ENCODE measurements at places on chromosomes 6 and 20. TPM values are rescaled to one million over a fixed set of nuclear protein-coding genes. Genes with fewer than 3 reads are reported as not detected.
A peak's percentile ranks its signal among the peaks of the same experiment; 100 is the strongest.

DNA sequence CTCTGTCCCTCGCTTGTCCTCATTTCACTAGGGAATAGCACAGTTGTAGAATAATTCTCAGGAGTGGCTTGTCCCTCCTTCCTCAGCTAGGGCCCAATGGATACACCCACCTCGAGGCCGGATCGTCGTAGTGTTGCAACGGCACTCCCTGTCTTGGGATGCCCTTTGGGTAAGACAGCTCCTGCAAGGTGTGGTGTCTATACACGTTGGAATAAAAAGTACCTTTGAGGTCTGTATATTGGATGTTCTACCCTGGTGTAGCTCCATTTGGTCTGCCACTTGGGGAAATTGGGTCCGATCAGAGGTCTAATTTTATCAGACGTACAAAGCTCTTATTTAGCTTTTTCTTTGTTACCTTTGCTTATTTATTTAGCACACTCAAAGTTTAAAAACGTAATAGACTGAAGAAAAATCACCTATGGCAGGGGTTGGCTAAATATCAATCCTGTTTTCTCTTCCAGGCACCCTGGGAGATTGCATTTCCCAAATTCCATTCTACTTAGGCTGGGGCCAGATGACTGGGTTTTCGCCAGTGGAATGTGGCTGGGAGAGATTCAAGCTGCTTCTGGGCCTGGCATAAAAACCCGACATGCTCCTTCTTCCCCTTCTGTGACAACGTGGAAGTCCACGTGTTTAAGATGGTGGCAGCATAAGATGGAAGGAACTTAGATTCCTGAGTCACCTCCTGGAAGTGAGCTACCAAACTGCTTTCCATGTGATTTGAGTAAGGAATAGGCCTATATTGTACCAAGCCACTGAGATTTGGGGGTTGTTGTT lies 82.3 kb upstream of the CD83 start:
- no peak for DNase-seq

DNA sequence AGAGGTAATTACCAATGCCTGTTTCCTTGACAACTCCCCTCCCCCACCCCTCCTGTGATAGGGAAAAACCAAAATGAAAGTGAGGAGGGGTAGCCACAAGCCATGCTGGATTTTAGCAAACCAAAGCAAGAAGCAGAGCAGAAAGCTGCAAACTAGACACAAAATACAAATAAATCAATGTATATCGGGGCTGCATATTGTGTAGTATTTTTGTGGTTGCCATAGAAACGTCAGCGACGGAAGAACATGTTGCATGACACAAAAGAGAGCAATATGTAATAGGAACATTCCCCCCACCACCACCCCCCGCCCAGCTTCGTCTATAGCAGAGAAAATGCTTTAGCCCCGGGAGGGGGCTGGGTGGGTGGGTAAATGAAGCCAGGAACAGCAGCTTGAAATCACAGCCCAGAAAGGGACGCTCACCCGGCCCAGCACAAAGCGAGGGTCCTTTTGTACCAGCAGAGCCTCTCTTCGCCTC lies 548 bp downstream of the AGPAT4 start:
- DNase-seq: no peak

DNA sequence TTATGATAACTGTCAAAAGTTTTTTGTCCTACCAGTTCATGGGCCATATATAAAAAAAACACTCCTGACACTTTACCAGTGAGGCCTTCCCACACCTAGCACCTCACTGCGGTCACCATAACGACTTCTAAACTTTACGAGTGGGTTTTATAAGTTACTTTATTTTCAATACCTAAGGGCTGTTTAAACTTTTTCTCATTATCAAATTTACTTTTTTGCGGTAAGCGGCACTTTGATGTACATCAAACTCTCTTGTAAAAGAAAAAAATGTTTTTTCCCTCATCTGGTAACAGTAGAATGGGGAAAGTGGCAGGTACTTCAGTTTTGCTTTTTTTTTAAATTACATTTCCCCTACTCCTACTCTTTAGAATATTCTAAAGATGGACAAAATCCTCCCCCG lies 36.2 kb downstream of the FYN start:
- DNase-seq: no peak

- DNase-seq: no peak
Measured at GRCh38 chr6:108944071-108944470, 95.8 kb downstream of the ARMC2 start.

GRCh38 chr20:62141043-62141396 lies 2.2 kb downstream of the PSMA7 start:
- DNase-seq: no peak

GRCh38 chr6:37530297-37530696 lies 30.6 kb upstream of the CCDC167 start:
- no peak for DNase-seq

DNA sequence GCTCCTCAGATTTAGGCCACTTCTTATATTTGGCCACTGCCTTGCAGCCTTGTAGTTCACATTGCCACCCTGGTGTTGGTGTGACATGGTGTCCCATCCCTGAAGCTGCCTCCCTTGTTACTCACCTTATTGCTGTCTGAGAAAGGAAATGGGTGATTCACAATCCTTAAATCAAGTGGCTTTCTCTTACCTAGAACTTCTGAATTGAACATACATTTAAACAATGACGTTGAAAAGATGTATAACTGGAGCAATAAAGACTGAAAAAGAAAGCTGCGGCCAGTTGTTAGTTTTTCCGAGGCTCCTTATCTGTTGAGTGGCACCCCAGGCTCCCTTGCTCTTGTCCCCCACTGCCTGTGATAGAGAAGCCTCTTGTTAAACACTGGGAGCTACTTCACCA lies 28.8 kb upstream of the GNRH2 start:
- DNase-seq: no peak

- DNase-seq: no peak
Measured at GRCh38 chr6:55729665-55730064, 145.7 kb downstream of the BMP5 start.

- no peak for DNase-seq
Measured at GRCh38 chr6:111995404-111995803, 58.5 kb upstream of the CCN6 start.

GRCh38 chr6:2542858-2543218 lies 207.9 kb downstream of the MYLK4 start:
- DNase-seq: no peak

DNA sequence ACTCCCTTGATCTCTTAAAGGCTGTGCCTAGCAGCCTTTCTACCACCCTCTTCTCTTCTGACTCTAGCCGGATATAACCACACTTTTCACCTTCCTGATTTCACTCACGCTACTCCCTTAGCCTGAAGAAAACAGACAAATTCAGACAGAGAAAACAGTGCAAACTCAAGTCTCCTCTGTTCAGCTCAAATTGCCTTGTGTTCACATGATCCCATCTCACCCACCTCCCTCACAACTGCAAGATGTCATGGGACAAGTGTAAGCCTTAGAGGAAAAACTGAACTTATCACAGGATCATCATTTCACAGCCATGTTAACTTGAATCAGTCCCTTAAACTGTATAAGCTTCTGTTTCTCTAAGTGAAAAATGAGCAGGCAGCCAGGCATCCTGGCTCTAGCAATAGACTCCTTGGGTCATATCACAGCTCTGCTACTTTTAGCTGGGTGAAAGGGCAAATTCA lies 66.5 kb upstream of the TENT5A start:
- no peak for DNase-seq

- no peak for DNase-seq
Measured at GRCh38 chr6:17622144-17622543, 22.0 kb downstream of the FAM8A1 start.

GRCh38 chr6:95321126-95321525 lies 256.2 kb upstream of the MANEA start:
- DNase-seq: no peak

- DNase-seq: no peak
Measured at GRCh38 chr6:27888566-27888965, 23.6 kb downstream of the OR2B2 start.

- DNase-seq: no peak
Measured at GRCh38 chr6:152948150-152948768, 34.6 kb downstream of the FBXO5 start.

- peak; percentile 23 for DNase-seq
Measured at GRCh38 chr20:5526516-5526915, 209.8 kb upstream of the PROKR2 start.

GRCh38 chr20:25247000-25247517 lies 826 bp upstream of the PYGB start:
- no peak for DNase-seq

DNA sequence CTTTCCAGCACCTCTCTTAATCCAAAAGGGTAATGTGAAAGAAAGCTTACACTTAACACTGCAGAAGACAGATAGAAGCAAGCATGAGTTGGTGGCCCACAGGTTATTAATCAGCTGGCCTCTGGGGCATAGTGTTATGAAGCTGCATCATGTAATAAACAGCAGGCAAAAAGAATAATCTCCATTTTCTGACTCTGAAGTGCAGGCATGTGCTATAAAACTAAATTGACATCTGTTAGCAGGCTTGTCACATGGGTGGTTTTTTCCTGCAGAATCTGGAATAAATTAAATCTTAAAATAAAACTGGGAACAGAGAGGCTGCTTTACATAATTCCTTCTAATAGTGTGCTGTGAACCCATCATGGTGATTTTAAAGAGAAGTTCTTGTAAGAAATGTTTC lies 73.3 kb downstream of the METTL24 start:
- DNase-seq: no peak

DNA sequence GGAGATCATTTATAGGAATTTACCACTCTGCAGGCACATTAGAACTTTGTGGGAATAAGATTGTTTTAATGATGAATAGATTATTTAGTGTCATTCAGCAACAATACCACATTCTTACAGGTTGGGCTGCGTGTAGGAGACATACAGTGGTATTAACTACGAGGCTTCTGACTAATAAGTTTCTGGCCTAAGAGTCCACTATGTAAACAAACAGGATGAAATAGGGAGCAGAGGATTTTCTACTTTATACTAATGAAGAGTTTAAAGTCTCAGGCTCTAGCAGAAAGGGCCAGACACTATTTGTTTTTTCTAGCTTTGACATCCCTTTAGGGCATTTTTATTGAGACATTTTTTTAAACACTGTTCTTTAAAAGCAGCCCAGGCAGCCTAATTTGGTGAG lies 75.6 kb downstream of the SLC24A3 start:
- DNase-seq: no peak

DNA sequence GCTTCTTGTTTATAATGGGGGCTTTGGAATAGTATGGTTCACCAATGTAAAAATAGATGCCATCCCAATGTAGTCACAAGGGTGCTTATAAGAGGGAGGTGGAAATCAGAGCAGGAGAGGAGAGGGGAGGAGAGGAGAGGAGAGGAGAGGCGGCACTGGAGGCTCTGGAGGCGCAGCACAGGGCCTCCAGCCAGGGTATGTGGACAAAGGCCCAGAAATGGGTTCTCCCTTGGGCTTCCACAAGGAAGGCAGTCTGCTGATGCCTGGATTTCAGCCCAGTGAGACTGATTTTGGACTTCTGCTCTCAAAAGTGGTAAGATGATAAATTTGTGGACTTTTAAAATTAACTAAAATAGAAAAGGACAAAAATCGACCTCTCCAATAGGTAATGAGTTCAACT lies 116.8 kb downstream of the RNASET2 start:
- DNase-seq: no peak

- no peak for DNase-seq
Measured at GRCh38 chr6:80287607-80288006, 181.1 kb downstream of the BCKDHB start.

DNA sequence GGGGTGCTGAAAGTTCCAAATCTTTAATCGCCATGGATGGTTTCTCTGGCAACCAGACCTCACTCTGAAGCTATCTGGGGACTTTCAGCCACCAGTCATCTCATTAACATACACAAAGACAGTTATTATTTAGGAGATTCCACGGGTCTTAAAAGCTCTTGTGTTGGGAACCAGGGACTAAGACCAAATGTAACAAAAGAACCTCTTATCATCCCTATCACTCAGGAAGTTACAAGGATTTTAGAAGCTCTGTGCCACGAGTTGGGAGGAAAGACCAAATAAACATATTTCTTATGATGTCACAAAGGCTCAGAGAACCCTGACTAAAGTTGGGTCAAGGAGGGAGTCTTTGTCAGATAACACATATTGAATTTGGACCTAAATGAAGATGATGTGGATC lies 17.7 kb downstream of the GPX6 start:
- no peak for DNase-seq

DNA sequence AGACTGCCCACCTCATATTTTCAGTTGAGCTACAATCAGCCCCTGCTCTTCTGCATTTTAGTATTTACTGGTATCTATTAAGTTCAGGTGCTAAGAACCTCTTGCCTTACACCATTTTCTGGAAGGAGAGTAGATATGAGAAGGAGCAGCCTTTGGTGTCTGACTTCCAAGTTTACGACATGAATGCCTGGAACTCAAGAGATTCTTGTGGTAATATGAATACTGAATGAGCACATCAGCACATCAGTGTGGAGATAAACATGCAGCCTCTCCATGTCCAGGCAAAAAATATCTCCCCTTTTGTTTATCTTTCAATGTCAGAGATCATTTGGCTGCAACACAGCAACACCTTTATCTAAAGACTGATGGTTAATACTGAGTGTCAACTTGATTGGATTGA lies 65.8 kb upstream of the THEMIS start:
- no peak for DNase-seq

- DNase-seq: no peak
Measured at GRCh38 chr20:16367948-16368560, 205.2 kb downstream of the KIF16B start.

Gene AVP
- total RNA-seq: not detected

Gene PROKR2
- not detected for total RNA-seq

Gene SULF2
- total RNA-seq: 40.4 TPM

Gene SLPI
- not detected for total RNA-seq

Gene DPPA5
- not detected for total RNA-seq

Gene CCN2
- 878 TPM for total RNA-seq

Gene VSX1
- total RNA-seq: not detected

Gene MOG
- total RNA-seq: not detected

Gene MYBL2
- total RNA-seq: 16.1 TPM

Gene CLVS2
- total RNA-seq: not detected

Gene CAPN11
- not detected for total RNA-seq

Gene TLDC2
- 0.26 TPM for total RNA-seq

Gene HLA-DQB1
- not detected for total RNA-seq

Gene MUC21
- total RNA-seq: not detected

Gene HLA-DMB
- total RNA-seq: not detected

Gene FAM50B
- total RNA-seq: 0.37 TPM

Gene ARG1
- total RNA-seq: not detected

Gene PNPLA1
- not detected for total RNA-seq

Gene MEA1
- total RNA-seq: 66.2 TPM
